Neural progenitor cell (in vitro differentiated cells): ENCODE measurements at places on chromosomes 13 and 19. TPM values are rescaled to one million over a fixed set of nuclear protein-coding genes. Genes with fewer than 3 reads are reported as not detected.

DNA sequence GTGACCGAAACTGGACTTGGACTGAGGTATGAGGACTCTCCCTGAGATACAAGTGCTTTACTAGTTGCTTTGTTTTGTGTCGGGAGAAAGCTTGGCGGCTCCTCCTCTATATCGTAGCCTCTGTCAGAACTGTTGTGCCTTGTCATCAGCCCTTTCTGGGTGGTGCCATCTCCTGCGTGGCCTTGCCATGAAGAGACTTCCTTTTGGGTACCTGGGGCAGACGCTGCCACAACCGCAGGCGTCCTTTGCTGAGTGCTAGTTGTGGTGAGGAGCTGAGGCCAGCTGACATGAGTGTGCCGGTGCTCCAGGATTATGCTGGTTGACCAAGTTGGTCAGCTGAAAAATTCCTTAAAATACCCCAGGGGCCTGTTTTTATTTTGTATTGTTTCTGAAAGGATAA, 124.5 kb downstream of the AKAP11 start:
- no peak overlapping the region for H3K27ac ChIP-seq
- H3K4me3 ChIP-seq, result no peak overlapping the region
- no peaks in the 10 kb centered on the region for H3K27me3 ChIP-seq
- peaks cover 13% of the 10 kb centered on the region for H3K4me1 ChIP-seq

GRCh38 chr13:105871768-105872167, 663.7 kb downstream of the EFNB2 start:
- no peak for DNase-seq
- H3K36me3 ChIP-seq, result no peaks in the 10 kb centered on the region
- no peaks in the 10 kb centered on the region for H3K4me1 ChIP-seq

- H3K36me3 ChIP-seq, result no peaks in the 10 kb centered on the region
- no peak overlapping the region for H3K27ac ChIP-seq
- no peaks in the 10 kb centered on the region for H3K4me1 ChIP-seq
Observed at GRCh38 chr19:19071897-19072296, 8.1 kb downstream of the SLC25A42 start.

GRCh38 chr19:17405250-17406045, at the start of gene BST2:
Gene BST2 (minus strand): TSS chr19:17405630. CDS start chr19:17405575, 55 bp downstream.
- no peaks in the 10 kb centered on the region for H3K27me3 ChIP-seq
- peak within 1 kb of the TSS; percentile 89 for H3K27ac ChIP-seq
- H3K4me3 ChIP-seq, result peak within 1 kb of the TSS; percentile 61
- H3K36me3 ChIP-seq, result no peaks in the 10 kb centered on the region
- DNase-seq, result peak; percentile 53

DNA sequence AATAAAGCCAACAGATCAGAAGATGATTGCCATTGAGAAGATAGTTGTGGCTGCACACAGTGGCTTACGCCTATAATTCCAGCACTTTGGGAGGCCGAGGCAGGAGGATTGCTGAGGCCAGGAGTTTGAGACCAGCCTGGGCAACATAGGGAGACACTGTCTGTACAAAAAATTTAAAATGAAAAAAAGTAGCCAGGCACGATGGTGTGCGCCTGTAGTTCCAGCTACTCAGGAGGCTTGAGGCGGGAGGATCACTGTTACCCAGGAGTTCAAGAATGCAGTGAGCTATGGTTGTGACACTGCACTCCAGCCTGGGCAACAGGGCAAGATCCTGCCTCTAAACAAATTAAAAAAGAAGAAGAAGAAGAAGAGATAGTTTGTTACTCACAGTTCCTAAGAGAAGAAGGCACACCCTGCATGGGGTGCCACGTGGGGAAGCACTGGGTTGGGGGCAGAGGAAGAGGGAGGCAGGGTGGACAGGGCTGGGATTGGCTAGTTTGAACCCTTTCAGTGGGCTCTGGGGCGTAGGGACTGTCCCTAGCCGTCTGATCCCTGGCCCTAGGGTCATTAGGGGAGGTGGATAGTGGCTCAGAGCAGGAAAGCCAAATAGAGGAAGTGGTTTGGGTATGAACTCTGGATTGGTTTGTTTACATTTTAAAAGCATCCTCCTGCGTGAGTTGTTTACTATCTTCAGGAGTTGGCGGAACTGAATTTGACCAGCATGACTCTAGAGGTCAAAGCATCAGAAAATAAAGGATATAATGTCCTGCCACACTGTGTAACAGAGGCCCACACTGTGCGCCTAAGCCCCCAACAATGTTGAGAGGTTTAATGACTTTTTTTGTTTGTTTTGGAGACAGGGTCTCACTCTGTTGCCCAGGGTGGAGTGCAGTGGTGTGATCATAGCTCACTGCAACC, 60.5 kb upstream of the MEDAG start:
- DNase-seq, result no peak
- no peaks in the 10 kb centered on the region for H3K36me3 ChIP-seq
- H3K4me3 ChIP-seq, result no peak overlapping the region
- no peaks in the 10 kb centered on the region for H3K27me3 ChIP-seq

DNA sequence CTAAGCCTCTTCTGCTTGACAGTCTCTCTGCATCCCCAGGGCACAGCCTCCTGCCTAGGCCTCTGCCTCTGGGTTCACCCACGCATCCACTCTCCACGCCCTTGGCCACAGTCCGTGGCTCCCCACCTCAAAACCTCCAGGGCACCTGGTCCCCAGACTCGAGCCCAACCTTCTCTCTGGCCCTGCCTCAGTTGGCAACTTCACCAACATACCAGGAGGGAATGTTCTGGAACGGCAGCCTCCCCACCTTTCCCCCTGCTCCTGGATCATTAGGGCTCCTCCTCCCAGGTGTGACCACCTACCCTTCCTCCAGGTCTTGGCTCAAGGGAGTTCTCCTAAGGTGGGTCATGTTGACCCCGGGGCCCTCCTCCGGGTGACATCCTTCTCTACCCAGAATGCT, 69.1 kb downstream of the SOX1 start:
- no peak overlapping the region for H3K27ac ChIP-seq
- no peak overlapping the region for H3K4me3 ChIP-seq
- peaks cover 10% of the 10 kb centered on the region for H3K4me1 ChIP-seq
- no peaks in the 10 kb centered on the region for H3K27me3 ChIP-seq
- no peaks in the 10 kb centered on the region for H3K36me3 ChIP-seq

DNA sequence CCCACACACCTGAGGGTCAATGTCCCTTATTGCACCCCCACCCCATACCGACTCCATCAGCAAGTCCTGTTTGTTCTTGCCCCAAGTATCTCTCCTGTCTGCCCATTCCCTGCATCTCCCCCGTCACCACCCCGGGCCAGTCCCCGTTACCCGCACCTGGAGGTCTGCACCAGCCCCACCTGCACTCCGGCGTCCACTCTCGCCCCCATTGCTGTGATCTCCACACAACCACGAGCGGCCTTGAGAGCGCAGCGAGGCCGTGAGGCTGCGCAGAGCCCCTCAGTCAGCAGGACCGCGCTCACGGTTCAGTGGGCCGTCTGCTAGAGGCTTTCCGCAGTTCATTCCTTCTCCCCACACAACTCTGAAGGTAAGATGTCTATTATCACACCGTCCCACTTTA, 152.8 kb downstream of the KATNAL1 start:
- no peak overlapping the region for H3K4me3 ChIP-seq
- no peaks in the 10 kb centered on the region for H3K27me3 ChIP-seq
- no peaks in the 10 kb centered on the region for H3K4me1 ChIP-seq
- no peaks in the 10 kb centered on the region for H3K36me3 ChIP-seq
- H3K27ac ChIP-seq, result no peak overlapping the region

DNA sequence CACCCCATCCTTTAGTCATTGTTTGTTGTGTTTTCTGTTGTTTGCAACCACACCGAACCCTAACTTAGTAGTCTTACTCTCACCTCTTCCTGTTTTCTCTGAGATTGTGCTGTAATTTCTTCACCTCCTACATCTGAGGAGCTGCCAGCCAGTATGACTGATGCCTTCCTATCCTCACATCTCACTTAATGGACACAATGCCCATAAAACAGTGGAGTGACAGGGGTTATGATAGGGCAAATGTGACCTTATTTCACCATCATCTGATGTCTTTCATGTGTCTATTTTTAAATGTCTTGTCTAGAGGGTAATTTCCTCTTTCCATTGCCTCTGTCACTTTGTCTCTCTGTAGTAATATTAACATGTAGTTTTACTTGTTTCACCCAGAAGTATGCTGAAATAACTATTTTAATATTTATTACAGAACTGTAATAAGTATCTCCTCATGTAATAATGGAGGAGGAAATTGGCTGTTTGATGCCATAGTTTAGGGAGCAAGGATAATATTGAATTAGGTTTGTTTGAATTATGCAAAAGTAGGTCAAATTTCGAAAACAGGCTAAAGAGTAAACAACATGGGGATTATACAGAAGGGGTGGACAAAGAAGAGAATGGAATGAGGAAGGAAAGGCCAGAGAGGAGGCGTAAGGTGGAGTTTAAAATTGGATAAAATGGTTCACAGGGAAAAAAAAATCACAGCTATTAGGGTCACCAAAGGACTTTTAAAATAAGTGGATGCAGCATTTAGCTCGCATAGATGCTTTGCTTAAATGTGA, 103.5 kb upstream of the SPRY2 start:
- no peaks in the 10 kb centered on the region for H3K4me1 ChIP-seq
- no peak overlapping the region for H3K27ac ChIP-seq
- no peaks in the 10 kb centered on the region for H3K27me3 ChIP-seq
- no peak for DNase-seq
- H3K4me3 ChIP-seq, result no peak overlapping the region

DNA sequence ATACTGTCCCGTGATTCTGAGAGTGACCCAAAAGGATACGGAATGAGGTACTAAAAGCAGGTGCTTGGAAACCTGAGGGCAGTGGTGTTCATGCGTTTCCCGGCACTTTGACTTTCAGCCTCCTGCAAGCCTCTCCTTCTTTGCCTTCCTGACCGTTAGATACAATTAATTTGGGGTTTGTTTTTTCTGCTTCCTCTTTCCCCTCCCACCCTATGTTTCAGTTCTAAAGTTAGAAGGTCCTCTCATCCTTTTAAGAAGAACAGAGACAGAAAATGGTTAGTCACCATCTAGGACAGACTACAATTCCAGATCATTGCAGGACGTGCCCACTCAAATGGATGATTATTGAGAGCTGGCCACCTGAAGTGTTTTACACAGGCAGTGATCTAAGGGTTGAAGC, 1.8 kb upstream of the LILRB4 start:
- no peaks in the 10 kb centered on the region for H3K27me3 ChIP-seq
- no peak overlapping the region for H3K27ac ChIP-seq
- H3K4me3 ChIP-seq, result no peak overlapping the region
- H3K4me1 ChIP-seq, result no peaks in the 10 kb centered on the region
- no peak for DNase-seq

GRCh38 chr19:18425515-18426415, 6.6 kb downstream of the SSBP4 start:
- H3K36me3 ChIP-seq, result no peaks in the 10 kb centered on the region
- DNase-seq, result no peak
- H3K27ac ChIP-seq, result no peak overlapping the region
- H3K4me1 ChIP-seq, result peaks cover 40% of the 10 kb centered on the region
- peaks cover 4% of the 10 kb centered on the region for H3K27me3 ChIP-seq

DNA sequence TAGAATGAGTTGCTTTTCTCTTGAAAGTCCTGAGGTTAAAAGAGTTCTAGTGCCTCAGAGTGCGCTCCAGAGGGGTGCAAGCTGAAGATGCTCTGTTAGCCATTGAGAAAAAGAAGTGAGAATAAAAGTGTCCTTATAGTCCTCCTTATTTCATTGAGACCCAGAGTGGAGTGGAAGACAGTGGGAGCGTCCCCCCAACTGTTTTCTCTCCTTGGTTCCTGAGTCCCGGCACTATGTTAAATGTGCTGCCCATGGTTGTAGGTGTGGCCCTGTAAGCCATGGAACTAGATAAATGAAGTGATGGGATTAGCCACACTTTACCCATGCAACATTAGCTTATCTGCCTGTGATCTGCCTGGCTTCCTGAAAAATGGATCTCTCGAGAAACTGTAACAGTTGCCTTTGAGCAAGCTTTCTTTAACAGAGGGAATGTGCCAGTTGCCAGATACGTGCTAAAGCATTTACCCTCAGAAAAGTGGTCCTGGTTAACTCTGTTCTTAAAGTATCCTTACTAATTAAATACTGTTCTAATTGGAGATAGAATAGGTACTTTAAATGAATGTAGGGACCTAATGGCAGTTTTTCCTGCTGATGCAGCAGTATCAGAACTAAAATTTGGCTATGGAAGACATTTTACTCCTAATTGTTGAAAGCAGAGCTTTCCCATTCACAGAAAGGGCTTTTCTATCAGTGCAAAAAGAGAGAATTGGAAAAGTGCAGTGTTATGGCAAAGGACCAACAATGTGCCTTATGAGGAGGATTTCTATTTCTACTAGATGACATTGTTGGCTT, 21.4 kb upstream of the PSG9 start:
- no peaks in the 10 kb centered on the region for H3K4me1 ChIP-seq
- no peak for DNase-seq
- H3K4me3 ChIP-seq, result no peak overlapping the region
- H3K27ac ChIP-seq, result no peak overlapping the region
- no peaks in the 10 kb centered on the region for H3K27me3 ChIP-seq

DNA sequence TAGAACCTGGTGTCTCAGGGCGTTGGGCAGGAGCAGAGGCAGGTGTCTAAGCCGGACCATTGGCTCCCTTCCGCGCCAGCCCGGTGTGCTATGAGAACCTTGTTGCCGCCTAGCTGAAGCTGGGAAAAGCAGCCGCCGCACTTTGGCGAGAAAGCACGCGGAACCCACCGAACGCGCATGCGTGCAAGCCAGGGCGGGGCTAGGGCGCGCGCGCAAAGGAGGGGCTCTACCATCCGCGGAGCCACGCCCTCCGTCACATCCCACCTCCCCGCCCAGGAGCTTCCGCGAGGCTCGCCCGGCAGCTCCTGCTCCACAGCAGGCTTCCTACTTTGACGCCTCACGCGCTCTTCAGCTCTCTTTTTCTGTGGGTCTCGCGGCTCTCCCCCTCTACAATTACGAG, 51.3 kb downstream of the WDR87 start:
- H3K27ac ChIP-seq, result no peak overlapping the region
- no peaks in the 10 kb centered on the region for H3K36me3 ChIP-seq
- no peaks in the 10 kb centered on the region for H3K4me1 ChIP-seq
- H3K27me3 ChIP-seq, result no peaks in the 10 kb centered on the region

DNA sequence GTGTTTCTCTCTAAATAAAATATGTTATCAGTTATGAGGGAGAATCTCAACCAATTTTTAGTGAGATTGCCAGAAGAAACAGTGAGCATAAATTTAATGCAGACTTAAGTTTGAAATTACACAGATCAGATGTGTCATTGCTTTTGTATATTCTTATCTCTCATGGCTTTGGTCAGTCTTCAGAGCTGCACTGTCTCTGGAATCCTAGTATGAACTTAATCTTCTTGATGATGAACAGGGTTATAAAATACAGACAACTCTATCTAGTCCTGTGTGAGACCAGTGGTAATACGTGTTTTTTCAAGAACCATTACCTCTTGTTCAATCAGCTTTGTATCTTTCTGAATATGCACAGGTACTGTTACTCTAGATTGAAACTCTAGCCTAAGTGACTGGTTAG, 528.0 kb downstream of the DACH1 start:
- DNase-seq, result no peak
- H3K27me3 ChIP-seq, result no peaks in the 10 kb centered on the region
- H3K36me3 ChIP-seq, result no peaks in the 10 kb centered on the region
- no peak overlapping the region for H3K27ac ChIP-seq
- no peak overlapping the region for H3K4me3 ChIP-seq

GRCh38 chr13:105598529-105598928, 936.9 kb downstream of the EFNB2 start:
- no peak for DNase-seq
- no peak overlapping the region for H3K4me3 ChIP-seq
- no peaks in the 10 kb centered on the region for H3K27me3 ChIP-seq
- no peak overlapping the region for H3K27ac ChIP-seq
- H3K36me3 ChIP-seq, result no peaks in the 10 kb centered on the region

Gene GATAD2A
- total RNA-seq, result 37.9 and 49.8 TPM in 2 replicates

Gene DCT
- 0.09 TPM in 1 of 2 replicates, not detected in the other for total RNA-seq

Gene LILRA2
- not detected in 2 replicates for total RNA-seq

Gene FCGBP
- 0.06 and 0.22 TPM in 2 replicates for total RNA-seq

Gene UHRF1
- 34.1 and 74.7 TPM in 2 replicates for total RNA-seq

Gene LENG9
- 0.79 and 4.0 TPM in 2 replicates for total RNA-seq

Gene TNFSF13B
- 0.25 and 0.45 TPM in 2 replicates for total RNA-seq

Gene RXFP2
- total RNA-seq, result not detected in 2 replicates

Gene INAFM1
- 3.7 TPM in 1 of 2 replicates, not detected in the other for total RNA-seq

Gene CACTIN
- total RNA-seq, result 6.0 and 35.4 TPM in 2 replicates
